ENCODE measurements at places on chromosomes 11 and 22.
A peak's percentile ranks its signal among the peaks of the same experiment; 100 is the strongest.

DNA sequence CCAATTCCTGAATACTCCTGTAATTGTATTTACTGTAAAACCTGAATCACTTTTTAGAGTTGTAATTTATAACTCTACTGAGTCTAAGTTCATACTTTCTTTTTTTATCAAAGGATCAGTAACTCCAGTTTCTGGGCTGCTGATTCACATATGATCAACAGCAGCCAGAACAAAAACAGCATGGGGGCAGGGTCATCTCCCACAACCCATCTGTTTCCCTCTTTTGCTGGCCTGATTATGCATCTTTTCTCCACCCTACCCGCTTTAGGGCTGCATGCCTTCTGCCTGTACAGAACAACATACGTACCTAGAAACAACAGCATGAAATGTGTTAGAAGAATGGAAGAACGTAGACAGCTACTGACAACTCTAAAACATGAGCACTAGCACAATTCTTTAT, 76.0 kb downstream of the MRTFA start:
- DNase-seq, result no peak

DNA sequence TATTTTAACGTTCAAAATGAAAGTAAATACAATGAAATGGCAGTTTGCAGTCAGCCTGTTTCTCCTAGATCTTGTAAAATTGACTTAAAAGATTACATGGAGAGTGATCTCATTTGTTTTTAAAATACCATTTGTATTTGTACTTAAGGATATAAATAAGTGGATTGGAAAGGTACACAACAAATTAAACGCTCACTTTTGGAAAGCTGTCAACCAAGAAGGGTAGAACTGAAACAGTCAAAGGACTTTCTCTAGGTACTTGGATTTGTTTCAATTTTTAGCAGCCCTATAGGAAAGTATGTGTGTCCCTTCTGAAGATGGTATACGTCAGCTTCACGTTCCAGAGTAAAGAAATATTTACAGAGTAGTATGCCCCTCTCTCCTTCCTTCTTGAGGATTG, 7.3 kb downstream of the TBRG1 start:
- DNase-seq, result no peak

DNA sequence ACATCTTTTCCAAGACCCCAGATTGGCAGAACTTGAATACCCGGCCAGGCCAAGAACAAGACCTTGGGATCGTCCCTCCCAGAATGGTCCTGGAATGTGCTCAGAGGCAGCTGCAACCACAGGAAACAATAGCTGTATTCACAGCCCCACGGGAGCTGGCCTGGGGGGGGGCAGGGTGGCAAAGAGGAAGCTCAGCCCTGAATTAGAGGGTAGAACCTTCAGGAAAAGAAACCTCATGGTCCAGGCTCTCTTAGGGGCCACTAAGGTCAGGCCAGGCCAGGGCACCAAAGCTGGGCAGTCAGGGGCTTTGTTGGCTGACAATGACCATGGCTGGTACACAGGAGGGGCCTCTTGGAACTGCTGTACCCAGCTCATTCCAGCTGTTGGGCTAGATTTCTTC, 17.3 kb downstream of the RPL27A start:
- DNase-seq, result no peak

DNA sequence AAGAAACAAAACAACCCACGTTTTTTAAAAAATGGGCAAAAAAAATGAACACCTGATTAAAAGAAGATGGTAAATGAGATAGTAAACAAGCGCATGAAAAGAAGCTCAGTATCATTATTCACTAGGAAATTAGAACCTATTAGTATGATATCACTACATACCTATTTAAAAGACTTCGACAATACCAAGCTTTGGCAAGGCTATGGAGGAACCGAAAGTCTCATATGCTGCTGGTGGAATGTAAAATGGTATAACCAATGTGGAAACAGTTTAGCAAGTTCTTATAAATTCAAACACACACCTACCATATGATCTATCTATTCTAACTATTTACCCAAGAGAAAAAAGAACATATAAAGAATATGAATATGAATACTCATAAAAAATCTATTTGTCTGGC, 143.8 kb downstream of the APOL5 start:
- DNase-seq, result no peak

- DNase-seq, result no peak
Observed at GRCh38 chr11:69671734-69672465, 3.3 kb downstream of the LTO1 start.

DNA sequence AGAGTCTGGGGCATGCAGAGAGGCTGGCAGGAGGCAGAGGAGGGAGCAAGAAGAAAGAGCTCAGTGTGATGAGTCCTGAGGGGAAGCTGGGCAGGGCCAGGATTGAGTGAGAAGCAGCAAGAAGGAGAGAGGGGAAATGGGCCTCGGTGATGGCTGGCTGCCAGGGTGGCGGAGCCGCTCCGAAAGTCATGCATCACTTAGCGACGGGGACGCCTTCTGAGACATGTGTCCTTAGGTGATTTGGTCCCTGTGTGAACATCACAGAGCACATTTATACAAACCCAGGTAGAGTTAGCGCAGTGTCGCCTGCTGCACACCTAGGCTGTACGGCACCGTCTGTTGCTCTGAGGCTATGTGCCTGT, 15.1 kb downstream of the TBC1D22A start:
- DNase-seq, result peak; percentile 46

DNA sequence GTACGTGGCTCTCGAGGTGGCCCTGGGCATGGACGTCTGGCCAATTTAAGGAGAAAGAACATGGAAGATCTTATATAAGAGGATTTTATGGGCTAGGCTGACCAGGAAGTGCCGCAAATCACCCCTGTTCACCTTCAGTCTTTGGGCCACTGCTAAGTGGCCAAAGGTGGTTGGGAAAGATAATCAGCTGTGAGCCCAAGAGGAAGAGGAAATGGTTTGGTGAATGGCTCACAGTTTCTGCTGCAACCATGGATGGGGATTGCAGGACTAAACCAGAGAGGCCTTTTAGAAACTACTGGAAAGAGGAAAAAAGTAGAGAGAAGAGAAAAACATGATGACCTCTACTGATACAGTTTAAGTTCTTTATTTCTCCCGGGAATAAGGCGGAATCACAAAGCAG, 96.0 kb upstream of the ARHGAP20 start:
- no peak for DNase-seq

DNA sequence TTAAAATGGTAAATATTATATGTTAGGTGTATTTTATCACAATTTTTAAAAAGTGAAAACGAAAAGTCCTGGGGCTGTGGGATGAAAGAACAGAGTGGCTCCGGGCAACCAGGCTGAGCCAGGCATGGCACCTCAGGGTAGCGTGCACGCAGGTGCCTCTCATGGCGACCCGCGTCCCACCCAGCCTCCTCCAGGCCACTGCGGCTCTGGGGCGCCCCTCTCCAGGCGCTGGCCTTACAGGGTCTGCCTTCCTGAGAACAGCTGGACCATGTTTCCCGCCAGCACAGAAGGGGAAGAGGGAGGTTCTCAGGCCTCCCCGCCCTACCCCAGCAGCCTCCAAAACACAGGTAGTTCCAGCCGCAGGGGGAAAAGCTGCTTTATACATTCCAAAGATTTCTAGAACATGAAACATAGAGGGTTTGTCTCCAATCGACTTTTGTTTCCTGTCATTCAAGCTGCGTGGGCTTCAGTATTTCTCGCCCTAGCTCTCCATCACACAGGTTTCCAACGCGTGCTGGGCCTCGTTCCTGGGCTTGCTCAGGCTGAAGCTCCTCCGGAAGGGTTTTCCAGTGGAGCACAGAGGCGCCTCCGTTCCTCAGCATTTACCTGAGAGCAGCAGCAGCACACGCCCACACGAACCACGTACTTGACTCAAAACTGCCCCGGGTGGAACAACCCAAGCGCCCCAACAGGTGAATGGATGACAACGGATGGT, 10.5 kb downstream of the EHD1 start:
- no peak for DNase-seq

- no peak for DNase-seq
Observed at GRCh38 chr11:36699271-36699670, 101.2 kb upstream of the RAG2 start.

- no peak for DNase-seq
Observed at GRCh38 chr11:21353425-21353824, 684.0 kb downstream of the NELL1 start.

DNA sequence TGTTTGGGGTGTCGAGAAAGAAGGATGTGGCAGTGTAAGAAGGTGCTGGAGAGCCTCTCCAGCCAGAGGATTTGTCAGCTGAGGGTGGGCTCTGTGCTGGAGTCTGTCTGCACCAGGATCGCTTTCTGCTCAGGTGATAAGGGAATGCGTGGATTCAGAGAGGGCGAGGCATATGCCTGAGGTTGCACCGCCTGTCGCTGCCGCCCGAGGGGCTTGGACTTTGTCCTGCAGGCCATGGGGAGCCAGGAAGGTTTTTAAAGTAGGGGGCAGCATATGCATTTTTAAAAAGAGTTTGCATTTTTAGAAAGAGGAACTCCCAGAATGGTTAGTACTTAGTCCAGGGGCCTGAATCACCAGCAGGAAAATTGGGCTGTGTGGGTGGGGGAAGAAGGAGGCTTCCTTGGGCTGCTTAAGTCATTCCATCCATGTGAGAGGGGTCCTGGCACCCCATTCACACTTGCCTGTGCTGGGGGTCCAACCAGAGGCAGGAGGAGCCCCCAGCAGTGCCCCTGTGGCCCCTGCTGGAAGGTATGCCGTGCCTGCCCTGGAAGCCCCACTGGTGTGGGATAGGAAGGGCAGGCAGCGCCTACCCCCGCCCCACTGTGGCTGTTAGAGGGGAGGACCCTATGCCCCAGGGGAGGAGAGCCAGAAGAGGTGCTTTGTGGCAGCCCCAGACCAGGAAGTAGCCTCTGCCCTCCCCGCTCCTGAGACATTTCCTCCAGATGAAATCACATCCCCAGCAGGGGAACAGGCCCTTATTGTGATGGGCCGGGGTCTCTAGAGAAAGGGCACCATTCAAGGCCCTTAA, 35.8 kb upstream of the MYRF start:
- DNase-seq, result no peak

Data from stimulated activated CD4-positive, alpha-beta T cell treated with anti-CD3 and anti-CD28 coated beads, Interleukin-12 subunit alpha, Interleukin-12 subunit beta, amount 100 ng/mL, for 24 hours (primary cell).